ENCODE measurements at places on chromosomes 4 and X.

- no peak for DNase-seq
Measured at GRCh38 chr4:145623831-145624230, 4.6 kb downstream of the MMAA start.

- DNase-seq = no peak
Measured at GRCh38 chrX:39002466-39002865, 201.2 kb downstream of the MID1IP1 start.

DNA sequence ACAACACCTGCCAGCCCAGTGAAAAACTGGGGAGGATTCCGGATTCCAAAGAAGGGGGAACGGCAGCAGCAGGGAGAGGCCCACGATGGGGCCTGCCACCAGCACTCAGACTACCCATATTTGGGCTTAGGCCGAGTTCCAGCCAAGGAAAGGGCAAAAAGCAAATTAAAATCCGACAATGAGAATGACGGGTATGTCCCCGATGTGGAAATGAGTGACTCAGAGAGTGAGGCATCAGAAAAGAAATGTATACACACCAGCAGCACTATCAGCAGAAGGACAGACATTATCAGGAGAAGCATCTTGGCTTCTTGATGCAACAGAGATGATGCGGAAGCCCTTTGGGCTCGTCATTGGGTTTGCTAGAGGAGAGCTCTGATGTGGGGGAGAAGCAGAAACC, 62.4 kb downstream of the JADE1 start:
- DNase-seq = no peak

DNA sequence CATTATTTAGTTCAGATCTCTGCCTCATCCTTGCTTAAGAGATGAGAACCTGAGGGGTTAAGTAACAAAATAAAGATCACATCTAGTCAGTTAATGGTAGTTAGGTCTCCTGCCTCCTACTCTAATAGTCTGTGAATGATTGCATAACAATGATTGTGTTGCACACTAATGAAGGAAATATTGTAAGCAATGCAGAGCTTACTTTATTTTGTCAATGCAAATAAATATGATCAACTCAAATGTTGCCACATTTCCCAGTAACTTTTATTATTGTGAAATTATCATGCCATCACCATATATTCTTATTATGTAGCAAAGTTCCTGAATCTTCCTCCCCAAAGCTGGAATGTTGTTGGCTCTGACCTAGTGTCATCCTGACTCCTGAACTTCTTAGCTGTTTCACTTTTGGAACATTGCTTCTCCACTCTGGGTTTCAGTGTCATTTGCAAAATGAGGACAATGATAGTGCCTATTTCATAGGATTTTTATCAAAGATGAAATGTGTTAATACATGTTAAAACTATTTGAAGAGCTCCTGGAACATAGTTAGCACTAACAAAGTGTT, 17.0 kb upstream of the GABRA4 start:
- no peak for DNase-seq

DNA sequence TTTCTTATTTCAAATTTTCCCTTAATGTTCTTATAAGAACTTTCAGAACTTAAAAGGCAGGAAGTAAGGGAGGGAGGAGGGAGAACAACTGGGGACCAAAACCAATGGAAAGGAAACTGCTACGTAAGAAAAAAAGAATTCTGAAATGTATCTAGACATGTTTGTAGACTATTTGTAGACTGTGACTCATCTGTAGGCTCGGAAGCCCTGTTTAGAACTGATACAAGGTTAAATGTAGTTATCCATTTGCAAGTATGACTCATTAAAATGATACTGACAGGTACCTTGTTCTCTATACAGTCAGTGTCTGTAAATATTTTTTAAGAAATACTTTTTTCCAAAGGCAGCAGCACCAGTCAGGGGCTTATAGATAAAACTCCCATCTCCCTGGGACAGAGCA, 202.0 kb downstream of the DHX15 start:
- no peak for DNase-seq

DNA sequence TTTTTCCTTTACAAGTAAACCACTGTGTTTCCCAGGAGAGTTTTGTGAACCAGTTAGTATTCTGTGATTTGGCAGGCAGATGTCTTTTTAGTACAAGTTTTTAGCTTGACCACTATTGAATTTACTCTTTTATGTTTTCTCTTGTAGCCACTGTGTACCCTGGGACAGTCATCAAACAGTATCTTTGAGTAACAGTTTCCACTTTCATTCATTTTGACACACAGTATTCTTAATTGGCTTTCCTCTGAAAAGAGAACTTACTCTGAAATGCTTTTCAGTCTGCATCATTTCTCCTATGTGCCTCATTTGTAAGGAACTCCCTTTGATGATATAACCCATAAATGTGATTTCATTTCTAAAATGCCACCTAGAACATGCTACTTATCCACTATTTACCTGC, 476.5 kb downstream of the PDGFC start:
- DNase-seq = no peak

GRCh38 chr4:111542056-111542455, 603.2 kb upstream of the FAM241A start:
- no peak for DNase-seq

- no peak for DNase-seq
Measured at GRCh38 chr4:87165892-87166291, 54.5 kb downstream of the KLHL8 start.

DNA sequence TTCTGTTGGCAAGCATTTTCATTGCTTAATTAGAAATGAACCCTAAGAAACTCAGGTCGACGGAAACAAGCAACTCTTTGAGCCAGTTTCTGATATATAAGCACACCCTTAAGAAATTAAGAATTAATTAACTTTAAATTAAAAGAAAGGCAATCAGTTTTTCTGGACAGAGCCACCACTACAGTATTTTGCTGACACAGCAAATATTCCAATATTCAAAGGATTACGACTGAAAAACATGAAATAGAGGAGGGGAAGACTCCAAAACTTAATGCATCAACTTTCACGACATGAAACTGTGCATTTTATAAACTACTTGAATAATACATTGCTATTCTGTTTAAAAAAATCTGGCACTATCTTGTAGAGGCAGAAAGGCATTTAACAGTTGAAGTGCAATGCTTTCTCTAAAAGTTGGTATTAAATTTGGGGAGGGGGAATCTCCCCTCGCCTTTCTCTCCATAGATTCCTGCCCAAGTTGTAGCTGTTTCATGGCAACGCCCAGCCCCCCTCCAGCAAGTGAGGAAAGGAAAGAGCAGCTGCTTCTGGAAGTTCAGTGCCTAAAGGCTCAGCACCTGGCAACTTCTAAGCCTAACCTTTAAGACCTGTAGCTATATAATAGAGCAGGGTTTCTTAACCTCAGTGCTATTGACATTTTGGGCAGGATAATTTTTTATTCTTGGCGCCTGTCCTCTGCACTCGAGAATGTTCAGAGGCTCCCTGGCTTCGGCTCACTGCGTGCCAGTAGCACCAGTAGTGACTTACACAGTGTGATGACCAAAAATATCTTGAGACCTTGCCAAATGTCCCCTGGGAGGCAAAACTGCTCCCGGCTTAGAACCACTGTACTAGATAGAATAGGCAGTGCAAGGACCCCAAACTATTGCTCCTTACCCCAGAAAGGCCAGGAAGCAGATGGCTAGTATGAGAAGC, 6.7 kb upstream of the ZCCHC18 start:
- DNase-seq = no peak

DNA sequence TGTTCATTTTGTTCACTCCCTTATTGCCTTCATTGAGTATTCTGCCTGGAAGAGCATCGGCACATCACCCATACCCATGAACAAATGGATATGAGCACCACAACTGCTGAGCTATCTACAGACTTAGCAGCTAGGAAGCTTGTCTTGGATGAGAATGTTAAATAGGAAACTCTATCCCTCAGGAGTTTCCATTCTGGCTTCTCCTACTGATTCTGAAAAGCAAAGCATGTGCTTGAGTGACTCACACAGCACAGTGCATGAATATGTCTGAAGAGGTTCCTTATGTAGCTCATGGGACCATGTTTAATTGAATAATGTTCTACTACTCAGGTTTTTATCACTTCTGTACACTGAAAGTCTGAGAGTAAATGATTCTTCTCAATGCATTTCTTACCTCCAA, 57.3 kb upstream of the MXRA5 start:
- no peak for DNase-seq

GRCh38 chr4:41745292-41746024, 3.1 kb downstream of the PHOX2B start:
- DNase-seq = no peak

GRCh38 chrX:66728818-66729271, 90.0 kb upstream of the EDA2R start:
- peak; percentile 45 for DNase-seq

GRCh38 chrX:149453030-149453429, 52.1 kb downstream of the IDS start:
- no peak for DNase-seq

DNA sequence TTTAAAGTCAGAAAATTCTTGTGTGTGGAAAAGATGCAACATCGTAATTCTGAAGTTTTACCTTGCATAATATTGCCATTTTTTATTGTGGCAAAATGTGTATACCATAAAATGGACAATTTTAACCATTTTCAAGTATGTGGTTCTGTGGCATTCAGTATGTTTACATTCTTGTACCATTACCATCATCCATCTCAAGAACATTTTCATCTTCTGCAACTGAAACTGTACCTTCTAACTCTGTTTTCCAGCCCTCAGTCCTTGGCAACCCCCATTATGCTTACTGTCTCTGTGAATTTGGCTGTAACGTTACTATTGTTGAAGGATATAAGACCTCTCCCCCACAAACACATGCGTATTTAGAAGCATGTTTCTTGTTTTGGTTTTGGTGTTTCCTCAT, 123.2 kb downstream of the BMPR1B start:
- DNase-seq = no peak

DNA sequence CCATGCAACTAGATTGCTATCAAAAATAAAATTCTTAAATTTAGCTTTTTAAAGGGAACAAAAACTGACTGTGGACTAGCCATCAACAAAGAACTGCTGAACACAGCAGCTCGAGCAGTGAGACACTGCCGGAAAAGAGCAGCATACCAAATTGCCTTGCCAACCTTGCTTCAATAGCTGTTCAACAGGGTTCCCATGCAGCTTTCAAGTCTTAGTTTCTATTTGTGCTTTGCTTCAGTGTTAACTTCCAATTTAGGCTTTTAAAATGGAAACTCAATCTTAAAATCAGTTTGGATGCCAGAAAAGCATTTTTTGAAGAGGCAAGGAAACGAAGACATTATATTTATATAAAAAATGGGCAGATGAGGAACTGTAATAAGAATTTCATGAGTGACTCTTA, 463.4 kb upstream of the MAGEB18 start:
- DNase-seq = no peak

DNA sequence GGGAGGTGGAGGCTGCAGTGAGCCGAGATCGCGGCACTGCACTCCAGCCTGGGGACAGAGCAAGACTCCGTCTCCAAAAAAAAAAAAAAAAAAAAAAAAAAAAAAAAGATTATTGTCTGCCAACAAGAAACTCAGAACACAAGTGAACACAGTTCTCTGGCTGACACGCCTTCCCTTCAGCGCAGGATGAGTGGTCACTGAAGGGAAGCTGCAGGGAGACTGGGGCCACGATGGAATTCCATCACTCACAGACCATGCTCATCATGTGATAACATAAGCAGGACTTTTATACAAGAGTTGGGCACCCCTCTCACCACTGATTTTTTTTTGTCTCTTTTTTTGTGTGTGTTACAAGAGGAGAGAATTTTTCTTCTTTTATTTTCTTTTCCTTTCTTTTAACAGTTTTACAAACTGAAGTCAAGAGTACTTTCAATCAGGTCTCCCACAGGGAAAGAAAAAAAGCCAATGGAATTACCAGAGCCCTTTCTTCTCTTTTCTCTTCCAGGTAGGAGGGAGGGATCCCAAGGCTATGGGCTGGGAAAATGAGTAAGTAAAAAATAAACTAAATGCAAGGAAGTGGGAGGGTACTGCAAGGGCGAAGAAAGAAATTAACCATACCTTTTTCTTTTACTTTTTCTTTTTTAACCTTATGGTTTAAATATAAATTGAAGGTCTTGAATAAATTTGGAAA, 435.6 kb downstream of the GPM6A start:
- DNase-seq = no peak

GRCh38 chrX:37905436-37906147, 58.2 kb upstream of the DYNLT3 start:
- no peak for DNase-seq
